ENCODE measurements at places on chromosomes 13 and 19. TPM values are rescaled to one million over a fixed set of nuclear protein-coding genes. Genes with fewer than 3 reads are reported as not detected.

GADD45B gene
- 78.4 TPM for total RNA-seq

- no peak for DNase-seq
- no peak overlapping the region for H3K27ac ChIP-seq
- no peaks in the 10 kb centered on the region for H3K4me1 ChIP-seq
Measured at GRCh38 chr13:109593230-109593629, 193.2 kb downstream of the IRS2 start.

DNA sequence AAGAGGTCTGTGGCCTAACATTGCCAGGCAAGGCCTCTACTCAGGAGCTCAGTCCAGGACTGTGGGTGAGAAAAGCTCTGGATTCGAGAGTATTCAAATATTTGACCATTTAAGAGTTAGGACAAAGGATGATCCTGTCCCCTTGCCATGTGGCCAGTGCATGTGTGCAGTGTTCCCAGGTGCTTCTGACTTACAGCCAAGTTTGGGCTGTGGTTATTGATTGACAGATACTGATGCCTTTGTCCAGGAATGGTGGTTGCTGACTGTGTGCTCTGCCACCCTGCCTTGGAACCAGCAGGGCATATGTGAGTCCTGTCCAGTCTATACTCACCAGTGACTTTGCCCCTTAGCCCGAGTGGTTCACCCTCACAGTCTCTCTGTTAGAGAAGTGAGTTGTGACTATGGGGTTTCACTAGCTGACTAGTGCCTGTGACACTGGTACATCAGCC is 51.9 kb downstream of the GARRE1 start:
- H3K27ac ChIP-seq, result peak overlapping the region; percentile 85
- peaks cover 29% of the 10 kb centered on the region for H3K36me3 ChIP-seq
- H3K4me1 ChIP-seq, result no peaks in the 10 kb centered on the region
- H3K27me3 ChIP-seq, result no peaks in the 10 kb centered on the region
- no peak overlapping the region for H3K4me3 ChIP-seq

SLC15A1 gene
- 0.81 TPM for total RNA-seq

GRCh38 chr13:79404985-79405384 is 1.1 kb downstream of the RBM26 start:
- no peaks in the 10 kb centered on the region for H3K27me3 ChIP-seq
- peak overlapping the region; percentile 93 for H3K4me3 ChIP-seq
- H3K36me3 ChIP-seq, result no peaks in the 10 kb centered on the region
- H3K27ac ChIP-seq, result no peak overlapping the region

CGB2 gene
- total RNA-seq, result not detected

- no peak overlapping the region for H3K4me3 ChIP-seq
- DNase-seq, result no peak
- peaks cover 34% of the 10 kb centered on the region for H3K27me3 ChIP-seq
- H3K36me3 ChIP-seq, result no peaks in the 10 kb centered on the region
- H3K27ac ChIP-seq, result no peak overlapping the region
Measured at GRCh38 chr13:102940770-102941169, 94.9 kb downstream of the ERCC5 start.

- H3K4me1 ChIP-seq, result no peaks in the 10 kb centered on the region
- H3K27me3 ChIP-seq, result no peaks in the 10 kb centered on the region
- no peak for DNase-seq
- H3K36me3 ChIP-seq, result no peaks in the 10 kb centered on the region
- H3K27ac ChIP-seq, result no peak overlapping the region
Measured at GRCh38 chr13:75620020-75620419, 16.1 kb upstream of the LMO7 start.

RDH8 gene
- total RNA-seq, result not detected

CGB5 gene
- 0.44 TPM for total RNA-seq

DNA sequence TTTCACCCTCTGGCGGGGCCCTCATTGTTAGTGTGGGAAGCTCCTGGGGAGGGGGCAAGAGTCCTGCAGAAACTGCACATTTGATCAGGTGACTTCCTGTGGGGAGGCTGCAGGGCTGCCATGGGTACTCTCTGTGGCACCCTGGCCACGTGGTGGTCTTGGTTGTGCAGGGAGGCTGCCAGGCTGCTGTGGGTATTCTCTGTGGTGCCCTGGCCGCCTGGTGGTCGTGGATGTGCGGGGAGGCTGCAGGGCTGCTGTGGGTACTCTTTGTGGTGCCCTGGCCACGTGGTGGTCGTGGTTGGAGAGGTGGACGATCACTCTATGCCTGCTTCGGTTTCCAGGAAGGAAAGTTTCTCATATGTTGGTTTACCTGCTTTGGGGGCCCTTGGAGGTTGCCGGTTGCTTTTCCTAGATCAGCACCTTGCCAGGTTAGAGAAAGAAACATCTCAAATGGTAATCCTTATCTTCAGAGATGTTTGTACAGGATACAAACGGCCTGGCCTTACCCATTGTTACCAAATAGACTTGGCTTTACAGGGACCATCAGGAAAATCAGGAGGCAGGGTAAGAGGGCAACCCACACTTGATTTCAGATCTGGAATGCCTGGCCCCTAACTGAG is 22.9 kb downstream of the TEX29 start:
- H3K4me3 ChIP-seq, result no peak overlapping the region
- H3K4me1 ChIP-seq, result no peaks in the 10 kb centered on the region
- no peak overlapping the region for H3K27ac ChIP-seq
- no peaks in the 10 kb centered on the region for H3K27me3 ChIP-seq
- H3K36me3 ChIP-seq, result no peaks in the 10 kb centered on the region
- no peak for DNase-seq

- H3K4me1 ChIP-seq, result peaks cover 2% of the 10 kb centered on the region
- DNase-seq, result no peak
- H3K27ac ChIP-seq, result no peak overlapping the region
- H3K36me3 ChIP-seq, result no peaks in the 10 kb centered on the region
Measured at GRCh38 chr13:97109256-97109655, 112.9 kb upstream of the MBNL2 start.

- no peaks in the 10 kb centered on the region for H3K27me3 ChIP-seq
- H3K4me3 ChIP-seq, result no peak overlapping the region
- H3K36me3 ChIP-seq, result no peaks in the 10 kb centered on the region
- DNase-seq, result no peak
Measured at GRCh38 chr13:108425056-108425455, 155.5 kb downstream of the TNFSF13B start.

DNA sequence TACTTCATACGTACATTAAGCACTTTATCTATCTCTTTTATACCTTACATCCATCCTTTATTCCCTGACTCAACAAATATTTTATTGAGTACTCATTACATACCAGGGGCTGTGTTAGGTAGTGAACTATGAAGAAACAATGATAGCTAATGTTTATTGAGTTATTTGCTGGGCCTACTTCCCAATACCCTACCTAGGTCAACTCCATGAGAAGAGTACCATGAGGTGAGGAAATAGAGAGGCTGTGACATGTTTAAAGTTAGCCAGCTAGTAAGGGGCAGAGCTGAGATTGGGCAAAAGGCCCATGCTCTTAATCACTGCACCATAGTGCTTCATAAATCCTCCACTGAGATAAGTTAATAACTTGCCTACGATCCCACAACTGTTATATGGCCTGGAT is 79.9 kb downstream of the FREM2 start:
- no peaks in the 10 kb centered on the region for H3K36me3 ChIP-seq
- H3K27ac ChIP-seq, result no peak overlapping the region
- no peak for DNase-seq
- no peak overlapping the region for H3K4me3 ChIP-seq

DNA sequence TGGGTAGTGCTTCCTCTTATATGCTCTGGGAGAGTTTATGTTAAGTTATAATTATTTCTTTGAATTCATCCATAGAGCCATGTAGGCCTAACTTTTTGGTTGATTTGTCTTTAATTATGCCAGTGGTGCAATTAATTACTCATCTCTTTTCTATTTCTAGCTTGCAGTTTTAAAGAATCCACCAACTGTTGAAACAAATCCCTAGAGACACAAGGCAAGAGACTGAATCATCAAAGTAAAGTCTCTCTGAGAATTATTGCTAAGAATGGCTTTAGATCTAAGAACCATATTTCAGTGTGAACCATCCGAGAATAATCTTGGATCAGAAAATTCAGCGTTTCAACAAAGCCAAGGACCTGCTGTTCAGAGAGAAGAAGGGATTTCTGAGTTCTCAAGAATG is 5.9 kb upstream of the ZNF551 start:
- H3K36me3 ChIP-seq, result no peaks in the 10 kb centered on the region
- DNase-seq, result no peak
- no peak overlapping the region for H3K27ac ChIP-seq
- no peaks in the 10 kb centered on the region for H3K4me1 ChIP-seq
- peaks cover 74% of the 10 kb centered on the region for H3K27me3 ChIP-seq

DNA sequence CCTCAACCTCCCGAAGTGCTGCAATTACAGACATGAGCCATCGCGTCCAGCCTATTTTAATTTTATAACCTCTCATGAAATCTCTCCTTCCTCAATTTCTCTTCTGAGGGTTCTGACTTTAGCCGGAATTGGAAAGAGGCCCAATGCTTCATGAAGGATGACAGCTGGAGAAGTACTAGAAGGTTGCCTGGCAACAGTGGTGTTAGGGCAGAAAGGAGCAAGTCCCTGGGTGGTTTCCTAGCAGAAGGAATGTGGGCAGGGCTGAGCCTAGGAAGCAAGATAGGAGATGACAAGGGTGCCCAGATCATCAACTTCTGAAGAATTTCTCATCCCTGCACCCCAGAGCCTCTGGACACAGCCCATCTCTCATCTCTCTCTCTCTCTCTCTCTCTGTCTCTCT is 25.8 kb downstream of the CACNG6 start:
- DNase-seq, result no peak
- no peaks in the 10 kb centered on the region for H3K4me1 ChIP-seq
- H3K4me3 ChIP-seq, result no peak overlapping the region
- no peaks in the 10 kb centered on the region for H3K36me3 ChIP-seq
- H3K27ac ChIP-seq, result peak overlapping the region; percentile 63
